ENCODE measurements at places on chromosomes 13 and 19. TPM values are rescaled to one million over a fixed set of nuclear protein-coding genes. Genes with fewer than 3 reads are reported as not detected.
A peak's percentile ranks its signal among the peaks of the same experiment; 100 is the strongest.

- no peaks in the 10 kb centered on the region for H3K27me3 ChIP-seq
- peak; percentile 53 for DNase-seq
- H3K4me1 ChIP-seq, result no peaks in the 10 kb centered on the region
- H3K27ac ChIP-seq, result no peak overlapping the region
- H3K4me3 ChIP-seq, result no peak overlapping the region
- H3K36me3 ChIP-seq, result no peaks in the 10 kb centered on the region
Measured at GRCh38 chr19:4687396-4687795, 17.3 kb upstream of the MYDGF start.

DNA sequence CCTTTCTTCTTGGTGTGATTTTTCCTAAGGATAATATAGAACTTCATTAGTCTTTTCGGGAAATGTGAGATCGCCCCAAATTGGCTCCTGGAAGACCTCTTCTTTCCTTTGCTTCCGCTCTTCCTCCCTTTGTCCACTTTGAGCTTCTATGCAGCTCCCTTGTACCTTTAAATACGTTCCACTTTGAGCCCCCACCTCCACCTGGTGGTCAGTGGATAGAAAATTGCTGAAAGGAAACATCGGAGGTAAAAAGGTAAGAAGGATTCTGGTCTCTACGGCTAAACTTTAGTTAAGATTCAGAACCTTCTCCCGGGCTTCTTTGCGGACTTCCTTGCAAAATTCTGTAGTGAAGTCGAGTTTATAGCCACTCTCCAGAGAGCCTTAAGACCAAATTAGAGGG is 55.0 kb upstream of the TM9SF2 start:
- H3K36me3 ChIP-seq, result no peaks in the 10 kb centered on the region
- no peaks in the 10 kb centered on the region for H3K27me3 ChIP-seq

DNA sequence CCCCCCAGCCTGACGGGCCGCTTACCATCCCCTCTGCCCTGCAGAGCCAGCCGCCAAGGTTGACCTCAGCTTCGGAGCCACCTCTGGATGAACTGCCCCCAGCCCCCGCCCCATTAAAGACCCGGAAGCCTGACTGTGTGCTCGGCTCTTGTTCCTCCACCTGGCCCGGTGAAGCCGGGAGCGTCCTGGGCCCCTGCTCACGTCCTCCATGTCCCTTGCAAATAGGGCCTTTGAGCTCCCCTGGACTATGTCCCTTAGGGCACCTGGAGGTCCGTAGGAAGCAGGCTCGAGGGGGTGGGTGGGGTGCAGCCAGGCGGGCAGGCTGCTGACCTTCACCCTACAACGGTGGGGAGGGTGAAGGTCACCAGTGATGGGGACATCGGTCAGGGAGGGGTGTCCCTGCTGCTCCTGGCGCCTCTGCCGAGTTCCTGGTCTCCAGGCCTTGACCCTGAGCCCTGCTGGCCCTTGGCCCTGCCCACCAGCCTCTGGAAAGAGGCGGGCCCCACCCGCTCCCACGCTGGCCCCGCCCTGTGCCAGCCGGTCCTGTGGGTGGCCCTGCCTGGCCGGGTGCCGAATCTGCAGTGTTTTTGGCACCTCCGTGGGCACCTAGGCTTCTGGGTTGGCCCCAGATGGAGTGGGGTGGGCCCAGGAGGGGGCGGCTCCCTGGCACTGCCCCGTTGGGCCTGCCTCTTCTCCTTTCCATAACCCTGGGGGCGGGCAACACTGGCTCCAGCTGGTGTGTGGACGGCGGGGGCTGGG is 3.3 kb downstream of the ATP5F1D start:
- DNase-seq, result peak; percentile 76
- peaks cover 49% of the 10 kb centered on the region for H3K4me1 ChIP-seq
- H3K27ac ChIP-seq, result peak overlapping the region; percentile 71
- peak overlapping the region; percentile 4 for H3K4me3 ChIP-seq
- H3K36me3 ChIP-seq, result no peaks in the 10 kb centered on the region

GRCh38 chr13:26254583-26255111 is 718 bp downstream of the CDK8 start:
- peak; percentile 61 for DNase-seq
- H3K4me3 ChIP-seq, result peak overlapping the region; percentile 86
- peak overlapping the region; percentile 93 for H3K27ac ChIP-seq
- peaks cover 13% of the 10 kb centered on the region for H3K4me1 ChIP-seq

GRCh38 chr19:47633517-47633916 is 24.6 kb downstream of the BICRA start:
- no peaks in the 10 kb centered on the region for H3K27me3 ChIP-seq
- no peak overlapping the region for H3K4me3 ChIP-seq
- no peaks in the 10 kb centered on the region for H3K36me3 ChIP-seq

GRCh38 chr13:90618133-90618532 is 729.4 kb upstream of the MIR17HG start:
- DNase-seq, result no peak
- H3K36me3 ChIP-seq, result no peaks in the 10 kb centered on the region
- H3K4me3 ChIP-seq, result no peak overlapping the region
- no peaks in the 10 kb centered on the region for H3K4me1 ChIP-seq
- no peaks in the 10 kb centered on the region for H3K27me3 ChIP-seq

DNA sequence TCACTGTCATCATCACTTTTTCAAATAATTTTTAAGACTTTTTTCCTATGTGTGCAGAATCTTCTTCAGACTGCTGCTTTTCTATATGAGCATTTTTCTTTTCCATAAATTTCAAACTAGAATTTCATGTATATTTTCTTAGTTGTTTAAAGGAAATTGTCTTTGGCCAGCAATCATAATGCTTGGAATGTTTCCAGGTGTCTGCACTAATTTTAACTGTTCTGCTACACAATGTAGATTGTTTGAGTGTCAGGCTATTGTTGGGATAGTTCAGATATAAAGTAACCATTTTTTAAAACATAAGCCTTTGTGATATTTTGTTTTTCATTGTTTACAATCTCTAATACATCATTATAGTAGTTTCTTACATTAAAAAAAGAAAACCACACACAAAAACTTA is 1418.5 kb downstream of the EFNB2 start:
- no peak overlapping the region for H3K4me3 ChIP-seq
- H3K27ac ChIP-seq, result no peak overlapping the region

- H3K27me3 ChIP-seq, result no peaks in the 10 kb centered on the region
- no peaks in the 10 kb centered on the region for H3K36me3 ChIP-seq
- H3K4me3 ChIP-seq, result no peak overlapping the region
- no peak overlapping the region for H3K27ac ChIP-seq
- H3K4me1 ChIP-seq, result no peaks in the 10 kb centered on the region
Measured at GRCh38 chr13:91660076-91660415, 261.6 kb downstream of the GPC5 start.

GRCh38 chr13:104841110-104841509 is 1694.4 kb downstream of the EFNB2 start:
- no peak for DNase-seq
- H3K36me3 ChIP-seq, result no peaks in the 10 kb centered on the region
- H3K4me3 ChIP-seq, result no peak overlapping the region
- H3K4me1 ChIP-seq, result no peaks in the 10 kb centered on the region

ACER1 gene
- not detected for total RNA-seq

MEDAG gene
- 1.9 TPM for total RNA-seq

ZNF230 gene
- 1.3 TPM for total RNA-seq

ZFP36 gene
- total RNA-seq, result 45.6 TPM
